ENCODE measurements at places on chromosomes 16 and 17. TPM values are rescaled to one million over a fixed set of nuclear protein-coding genes. Genes with fewer than 3 reads are reported as not detected.

GRCh38 chr17:81912441-81913309, 1.5 kb upstream of the PCYT2 start:
- DNase-seq: no peak

DNA sequence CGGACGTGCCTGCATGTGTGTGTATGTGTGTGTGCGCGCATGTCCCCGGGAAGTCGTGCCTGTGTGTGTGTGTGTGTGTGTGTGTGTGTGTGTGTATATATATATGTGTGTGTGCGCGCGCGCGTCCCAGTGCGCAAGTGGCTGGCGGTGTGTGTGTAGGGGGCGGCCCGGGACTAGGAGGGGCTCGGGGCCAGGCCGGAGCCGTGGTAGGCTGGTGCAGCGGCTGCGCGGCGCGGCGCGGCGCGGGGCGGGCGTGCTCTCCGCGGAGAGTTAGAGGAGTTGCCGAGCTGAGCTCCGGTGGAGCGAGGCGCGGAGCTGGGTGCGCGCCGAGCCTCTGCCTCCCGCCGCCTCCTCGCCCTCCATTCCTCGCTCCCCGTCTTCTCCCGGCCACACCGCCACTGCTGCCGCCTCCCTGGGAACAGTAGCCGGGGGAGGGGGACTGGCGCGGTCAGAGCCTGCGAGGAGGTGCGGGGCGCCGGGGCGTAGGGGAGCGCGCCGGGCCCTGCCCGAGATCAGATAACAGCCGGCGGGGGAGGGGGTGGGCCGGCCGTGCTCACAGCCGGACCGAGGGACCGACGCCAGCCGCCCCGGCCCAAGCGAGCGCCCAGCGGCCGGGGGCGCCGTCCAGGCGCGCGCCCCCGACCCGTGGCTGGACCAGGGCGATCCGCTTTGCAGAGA, at the start of gene KCNJ12:
TSS of gene KCNJ12 (plus strand) at position 277 of the 678 bp plus-strand sequence. CDS start 38,986 bp downstream, outside the sequence.
- no peak for DNase-seq

DNA sequence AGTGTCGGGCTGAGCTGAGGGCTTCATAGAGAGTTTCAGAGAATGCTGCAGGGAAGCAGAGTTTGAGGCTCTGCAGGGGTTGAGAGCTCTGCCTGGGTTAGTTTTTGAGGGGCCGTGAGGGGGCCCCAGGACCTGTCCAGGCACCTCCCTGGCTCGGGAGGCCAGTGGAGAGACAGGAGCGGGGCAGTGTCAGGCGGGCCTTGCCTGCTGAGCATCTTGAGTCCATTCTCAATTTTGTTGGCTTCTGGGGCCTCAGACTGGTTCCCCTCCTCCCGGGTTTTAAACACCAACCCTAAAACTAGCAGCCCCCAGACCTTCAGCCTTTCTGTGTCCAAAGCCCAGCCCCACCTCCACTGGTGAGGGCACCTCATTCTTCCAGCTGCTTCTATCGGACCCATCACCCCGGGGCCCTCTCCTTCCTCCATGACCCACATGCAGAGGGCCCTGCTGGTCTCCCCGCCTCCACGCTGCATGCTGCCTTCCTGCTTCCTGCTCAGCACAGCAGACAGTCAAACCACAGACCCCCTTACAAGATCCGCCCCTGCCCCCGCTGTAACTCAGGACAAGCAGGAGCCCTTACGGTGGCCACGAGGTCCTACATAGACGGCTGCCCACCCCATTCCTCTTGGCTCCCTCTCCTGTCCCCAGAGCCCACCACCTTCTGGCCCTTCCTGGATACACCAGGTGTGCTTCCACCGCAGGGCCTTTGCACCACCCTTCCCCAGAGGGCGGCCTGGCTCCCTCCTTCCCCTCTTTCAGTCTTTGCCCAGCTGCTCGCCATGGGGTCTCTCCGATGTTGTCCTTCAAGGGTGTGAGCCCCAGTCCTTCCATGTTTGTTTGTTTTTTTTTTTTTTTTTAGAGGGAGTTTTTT, 3.8 kb downstream of the RNF213 start:
- no peak for DNase-seq

DNA sequence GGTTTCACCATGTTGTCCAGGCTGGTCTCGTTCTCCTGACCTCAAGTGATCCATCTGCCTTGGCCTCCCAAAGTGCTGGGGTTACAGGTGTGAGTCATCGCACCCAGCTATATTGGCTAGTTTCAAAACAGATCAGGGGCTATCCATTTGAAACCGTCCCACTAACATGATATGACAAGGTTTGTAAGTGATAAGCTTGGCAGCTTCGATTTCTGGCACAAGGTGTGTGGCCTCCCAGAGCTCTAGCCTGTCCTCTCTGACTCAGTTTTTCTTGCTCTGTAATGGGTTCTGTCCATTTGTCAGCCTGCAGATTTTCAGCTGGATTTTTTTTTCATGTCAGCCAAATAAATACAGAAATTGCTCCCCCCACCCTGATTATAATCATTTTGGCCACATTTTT, 31.8 kb upstream of the TENT4B start:
- DNase-seq: no peak

DNA sequence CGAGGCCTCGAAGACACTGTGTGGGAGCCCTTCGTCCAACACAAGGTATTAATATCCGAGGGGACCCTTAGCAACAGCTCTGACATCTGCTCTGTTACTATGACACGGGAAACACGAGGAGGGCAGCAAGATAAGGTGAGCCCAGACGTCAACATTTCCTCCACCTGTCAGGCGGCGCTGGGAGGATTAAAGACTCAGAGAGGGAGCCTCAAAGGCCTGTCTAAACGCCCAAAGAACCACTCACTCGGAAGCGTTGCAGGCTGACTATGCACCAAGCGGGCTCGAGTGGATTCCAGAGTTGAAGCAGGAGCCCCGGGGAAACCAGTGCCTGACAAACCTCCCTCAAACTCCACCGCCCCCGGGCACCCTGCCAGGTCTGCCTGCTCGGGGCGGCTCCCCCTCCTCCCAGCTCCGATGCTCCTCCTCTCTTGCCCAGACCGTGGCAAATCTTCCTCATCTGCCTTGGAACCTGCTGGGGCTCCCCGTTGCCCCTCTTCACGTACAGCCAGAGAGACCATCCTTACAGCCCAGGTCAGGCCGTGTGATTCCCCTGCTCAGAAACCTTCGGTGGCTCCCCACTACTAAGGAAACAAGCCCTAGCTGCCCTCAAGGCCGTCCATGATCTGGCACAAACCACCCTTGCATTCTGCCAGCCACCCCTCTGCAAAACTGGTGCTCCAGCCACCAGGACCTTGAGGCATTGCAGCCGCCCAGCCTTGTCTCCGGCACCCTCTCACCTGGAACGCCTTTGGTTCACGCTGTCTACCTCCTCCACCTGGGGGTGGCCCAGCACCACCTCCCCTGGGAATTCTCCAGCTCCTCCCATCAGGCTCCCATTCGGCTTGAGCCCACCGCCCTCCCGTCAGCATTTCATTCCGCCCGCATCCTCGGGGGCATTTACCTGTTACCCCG, 16.2 kb downstream of the RPH3AL start:
- DNase-seq: peak; percentile 70

GRCh38 chr16:67177743-67178699, 5.7 kb downstream of the MATCAP1 start:
- DNase-seq: no peak

GRCh38 chr16:50657241-50657640, 23.9 kb downstream of the SNX20 start:
- no peak for DNase-seq

DNA sequence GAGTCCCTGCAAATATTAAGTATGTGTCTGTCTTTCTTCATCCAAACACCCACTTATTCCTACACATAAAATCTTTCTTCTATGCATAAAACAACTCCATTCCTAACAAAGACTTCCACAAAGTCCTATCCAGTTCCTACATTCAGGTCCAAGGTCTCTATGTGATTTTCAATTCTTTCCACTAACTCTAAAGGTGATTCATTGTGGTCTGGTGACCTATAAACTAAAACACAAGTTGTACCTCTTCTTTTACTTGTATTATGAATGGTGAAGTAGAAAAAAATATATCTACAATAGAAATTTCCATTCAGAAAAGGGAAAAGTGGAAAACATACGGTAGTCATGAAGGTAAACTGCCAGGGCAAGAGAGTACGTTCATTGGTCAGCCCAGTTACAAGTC, 56.6 kb downstream of the USP32 start:
- no peak for DNase-seq

- no peak for DNase-seq
These were observed 12.8 kb downstream of the CDIP1 start for GRCh38 chr16:4525634-4526277.

DNA sequence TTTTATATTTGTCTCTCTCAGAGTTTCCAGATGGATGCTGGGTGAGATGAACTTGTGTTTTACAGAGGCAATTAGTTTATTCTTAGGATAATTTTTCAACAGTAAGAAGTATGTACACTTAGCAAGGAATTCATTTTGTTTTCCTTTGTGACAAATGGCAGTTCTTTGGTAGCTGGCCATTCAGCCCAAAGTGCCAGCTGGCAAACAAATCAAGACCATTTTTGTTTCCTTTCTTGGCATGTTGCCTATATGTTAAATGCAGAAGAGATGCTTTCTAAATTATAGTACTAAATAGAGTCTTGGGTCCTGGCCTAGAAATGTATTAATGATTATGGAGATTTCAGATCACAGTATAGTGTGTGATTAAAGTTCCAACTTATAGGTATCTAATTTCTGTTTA, 337.1 kb downstream of the CNTNAP4 start:
- no peak for DNase-seq

GRCh38 chr17:10119203-10120108, 79.0 kb downstream of the GAS7 start:
- peak; percentile 90 for DNase-seq

DNA sequence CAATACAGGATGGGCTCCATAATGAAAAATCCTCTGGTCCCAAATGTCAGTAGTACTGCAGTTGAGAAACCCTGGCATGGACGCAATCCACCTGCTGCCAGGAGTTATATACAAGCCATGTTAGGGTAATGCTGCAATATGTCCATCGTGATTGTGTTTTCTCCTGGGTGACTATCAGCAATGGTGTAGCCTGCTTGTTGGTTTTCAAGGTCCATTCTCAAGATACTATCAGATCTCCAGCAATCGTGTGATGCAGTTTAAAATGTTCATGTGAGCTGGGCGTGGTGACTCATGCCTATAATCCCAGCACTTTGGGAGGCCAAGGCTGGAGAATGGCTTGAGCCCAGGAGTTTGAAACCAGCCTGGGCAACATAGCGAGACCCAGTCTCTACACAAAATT, 24.0 kb downstream of the ABCC1 start:
- DNase-seq: no peak

DNA sequence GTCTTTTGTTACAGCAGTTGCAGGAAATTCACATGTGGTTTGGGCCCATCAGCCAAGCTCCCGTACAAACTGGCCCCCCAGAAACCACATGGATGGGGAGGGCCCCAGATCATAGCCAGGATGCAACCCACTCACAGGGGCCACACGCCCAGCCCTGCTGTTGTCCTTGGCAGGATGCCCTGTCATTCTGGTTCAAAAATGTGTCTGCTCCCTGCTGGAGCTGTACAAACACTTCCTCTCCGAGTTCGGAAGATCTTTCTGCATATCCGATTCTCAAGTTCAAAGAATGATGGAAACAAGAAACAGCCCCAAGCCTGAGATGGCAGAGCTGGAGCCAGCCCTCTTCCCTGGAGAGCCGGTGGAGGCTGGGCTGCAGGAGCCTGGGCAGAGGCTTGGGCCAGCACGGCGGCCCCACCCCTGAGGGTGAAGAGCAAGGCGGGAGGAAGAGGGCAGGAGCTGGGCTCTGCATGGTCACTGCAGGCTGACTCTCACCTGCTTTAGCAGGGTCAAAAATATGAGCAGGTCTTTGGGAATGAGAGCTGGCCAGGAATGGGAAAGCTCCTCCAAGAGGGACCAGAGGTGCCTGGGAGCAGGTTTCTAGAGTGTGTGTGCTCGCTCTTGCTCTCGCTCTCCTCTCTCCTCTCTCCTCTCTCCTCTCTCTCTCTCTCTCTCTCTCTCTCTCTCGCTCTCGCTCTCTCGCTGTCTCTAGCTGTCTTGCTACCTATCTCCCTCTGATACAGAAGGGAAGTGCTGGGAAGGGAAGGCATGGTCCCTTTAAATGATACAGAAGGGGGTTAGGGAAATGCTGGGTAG, 34.7 kb upstream of the ENPP7 start:
- DNase-seq: peak; percentile 67

GRCh38 chr17:79028496-79029326, 4.7 kb downstream of the C1QTNF1 start:
- peak; percentile 39 for DNase-seq

- DNase-seq: no peak
These were observed 39.9 kb downstream of the MSI2 start for GRCh38 chr17:57296231-57296630.

DNA sequence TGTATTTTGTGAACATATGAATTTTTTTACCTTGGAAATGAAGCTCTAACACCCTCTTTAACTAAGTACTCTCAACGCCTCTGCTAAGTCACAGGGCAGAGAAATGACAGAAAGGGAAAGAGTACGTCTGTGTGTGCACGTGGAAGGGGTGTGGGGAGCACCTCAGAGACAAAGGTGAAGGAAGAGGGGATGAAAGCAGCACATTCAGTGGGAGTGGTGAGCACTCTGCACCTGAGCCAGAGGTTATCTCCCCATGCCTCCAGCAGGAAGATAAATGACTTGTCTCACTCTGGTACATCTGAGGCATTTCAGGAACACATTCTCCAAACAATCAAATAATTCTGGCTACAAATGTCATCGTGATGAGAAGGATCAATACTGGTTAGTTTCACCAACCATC, 15.0 kb downstream of the GNA13 start:
- DNase-seq: no peak

GRCh38 chr17:66551839-66552238, 249.4 kb downstream of the PRKCA start:
- DNase-seq: no peak

- DNase-seq: no peak
These were observed 16.1 kb downstream of the AMFR start for GRCh38 chr16:56409195-56409594.

DNA sequence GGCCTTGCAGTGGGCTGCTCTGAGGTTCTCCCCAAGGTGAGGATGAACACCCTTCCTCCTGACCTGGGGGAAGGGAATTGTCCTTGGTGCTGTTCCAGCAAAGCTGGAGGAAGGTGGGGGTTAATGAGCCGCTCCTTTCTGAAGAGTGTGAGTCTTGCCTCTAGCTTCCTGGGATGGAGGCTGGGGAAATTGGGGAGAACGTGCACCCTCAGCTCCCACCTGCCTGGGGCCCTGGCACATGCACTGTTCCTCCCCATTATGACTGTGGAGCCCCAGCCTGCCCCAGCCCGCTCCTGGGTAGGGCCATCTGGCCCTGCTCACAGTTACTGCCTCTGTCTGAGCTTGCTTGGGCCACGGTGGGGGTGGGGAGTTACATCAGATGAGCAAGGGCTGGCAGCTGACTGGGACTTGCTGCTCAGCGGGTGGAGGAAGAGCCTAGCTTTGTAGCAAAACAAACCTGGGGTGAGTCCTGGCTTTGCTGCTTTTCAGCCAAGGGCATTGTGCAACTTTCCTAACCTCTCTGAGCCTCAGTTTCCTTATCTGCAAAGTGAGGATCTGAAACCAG, 11.1 kb downstream of the TNS4 start:
- DNase-seq: peak; percentile 93

ANKRD40CL gene
- not detected for total RNA-seq

SP2 gene
- total RNA-seq: 22.7 TPM

CNTD1 gene
- 0.75 TPM for total RNA-seq

IL21R gene
- total RNA-seq: 0.60 TPM

STAT5A gene
- 37.4 TPM for total RNA-seq

EFCAB13 gene
- 15.4 TPM for total RNA-seq

CMTM4 gene
- total RNA-seq: 31.6 TPM
